ENCODE measurements at places on chromosomes 1 and 21. TPM values are rescaled to one million over a fixed set of nuclear protein-coding genes. Genes with fewer than 3 reads are reported as not detected.

Gene CYYR1
- total RNA-seq = 0.68 TPM

Gene COL8A2
- total RNA-seq = 1.5 TPM

Gene GUCA2A
- not detected for total RNA-seq

Gene HSPG2
- total RNA-seq = 521 TPM

Gene SDC3
- 2.7 TPM for total RNA-seq

Gene RGS2
- 6.5 TPM for total RNA-seq

Gene LY9
- total RNA-seq = not detected

Gene ZNF670
- 6.2 TPM for total RNA-seq

Gene VWA5B1
- not detected for total RNA-seq

Gene ORC1
- total RNA-seq = 0.34 TPM

Gene SZRD1
- total RNA-seq = 18.1 TPM

Gene POU3F1
- total RNA-seq = under 0.01 TPM

Gene SERTAD4
- 0.34 TPM for total RNA-seq

Gene SLAMF1
- total RNA-seq = not detected

Gene ANGPTL1
- not detected for total RNA-seq

Gene ALG14
- 2.7 TPM for total RNA-seq

Gene SRSF11
- total RNA-seq = 78.6 TPM

Gene SLFNL1
- 0.21 TPM for total RNA-seq

Gene SLAMF7
- 4.6 TPM for total RNA-seq

Gene UTS2
- total RNA-seq = 0.21 TPM

Gene RNPC3
- 5.4 TPM for total RNA-seq

Gene SPATA46
- not detected for total RNA-seq

Gene OR14C36
- total RNA-seq = not detected

Gene TMIGD3
- not detected for total RNA-seq

Gene TMEM82
- not detected for total RNA-seq

Gene ADGRL2
- 38.6 TPM for total RNA-seq

Gene EPHA10
- total RNA-seq = 0.14 TPM

Gene C8B
- total RNA-seq = not detected
